NCI-H1417 (cell line): ENCODE measurements at places on chromosomes 4 and X.
A peak's percentile ranks its signal among the peaks of the same experiment; 100 is the strongest.

GRCh38 chr4:30620711-30621110 lies 99.5 kb upstream of the PCDH7 start:
- DNase-seq: no peak

- DNase-seq: no peak
Measured at GRCh38 chr4:33628296-33628695, 2616.0 kb downstream of the ARAP2 start.

GRCh38 chrX:103585411-103586313 lies at the start of gene TCEAL4:
Gene TCEAL4 (plus strand): TSS chrX:103585515. CDS start chrX:103586676, 1,161 bp downstream.
- DNase-seq: peak; percentile 74

DNA sequence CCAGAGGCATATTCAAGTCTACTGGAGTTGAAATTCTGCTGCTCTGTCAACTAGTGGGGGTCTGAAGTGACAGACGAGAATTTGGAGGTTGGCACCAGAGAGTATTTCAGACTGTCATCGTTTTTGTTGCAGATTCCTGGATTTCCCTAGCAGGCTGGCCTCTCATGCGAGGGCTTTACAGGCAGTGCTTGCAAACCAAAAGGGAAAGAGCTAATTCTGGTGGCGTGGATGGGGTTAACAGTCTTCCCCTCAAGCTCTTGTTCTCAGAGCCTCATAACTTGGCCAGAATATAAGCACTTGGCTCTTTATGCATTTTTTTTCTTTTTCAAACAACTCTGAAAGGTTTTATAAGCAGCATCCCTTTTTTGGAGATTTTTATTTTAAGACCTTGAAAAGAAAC lies at the start of gene SPARCL1:
TSS of gene SPARCL1 (minus strand) at position 190 of the 400 bp plus-strand sequence. CDS start 29,802 bp downstream, outside the sequence.
- DNase-seq: no peak

DNA sequence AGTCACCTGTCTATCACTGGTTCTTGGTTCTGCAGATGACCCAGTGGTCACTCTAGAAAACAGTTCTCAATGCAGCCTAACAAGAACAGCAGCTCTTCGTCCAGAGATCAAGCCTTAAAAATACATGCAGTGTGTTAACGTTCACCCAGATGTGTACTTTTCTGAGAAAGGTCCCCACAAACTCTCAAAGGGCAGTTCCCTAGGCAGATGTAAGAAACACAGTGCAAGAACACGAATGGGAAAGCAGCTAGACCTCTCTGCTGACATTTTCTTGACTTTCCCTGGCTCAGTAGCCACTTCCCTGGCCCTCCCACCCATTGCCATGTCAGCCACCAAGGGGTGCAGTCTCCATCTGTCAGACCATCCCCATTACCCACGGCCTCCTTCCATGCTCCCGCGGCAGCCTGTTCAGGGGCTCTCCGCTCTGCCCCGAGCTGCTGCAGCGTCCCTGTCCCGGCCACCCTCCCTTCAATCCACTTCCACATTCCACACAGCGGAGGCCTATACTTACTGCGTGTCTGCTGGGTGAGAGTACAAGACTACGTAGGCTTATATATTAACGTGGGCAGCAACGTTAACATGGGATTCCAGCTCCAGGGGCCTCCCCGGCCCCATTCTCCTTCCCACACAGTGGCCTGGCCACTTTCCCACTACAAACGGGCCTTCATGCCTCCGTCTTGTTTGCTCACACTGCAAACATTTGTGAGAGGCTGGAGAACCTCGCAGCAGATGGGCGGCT lies 34.3 kb downstream of the IRF2 start:
- no peak for DNase-seq
